ENCODE measurements at places on chromosomes 7 and 10.

- DNase-seq: no peak
Observed at GRCh38 chr10:59222788-59223187, 46.3 kb downstream of the PHYHIPL start.

- no peak for DNase-seq
Observed at GRCh38 chr7:111823826-111824225, 261.5 kb upstream of the IMMP2L start.

GRCh38 chr10:88791924-88792323, 10.6 kb upstream of the LIPM start:
- no peak for DNase-seq

- DNase-seq: no peak
Observed at GRCh38 chr7:148687555-148687954, 11.1 kb upstream of the CUL1 start.

- no peak for DNase-seq
Observed at GRCh38 chr7:1357601-1358271, 101.5 kb downstream of the MICALL2 start.

DNA sequence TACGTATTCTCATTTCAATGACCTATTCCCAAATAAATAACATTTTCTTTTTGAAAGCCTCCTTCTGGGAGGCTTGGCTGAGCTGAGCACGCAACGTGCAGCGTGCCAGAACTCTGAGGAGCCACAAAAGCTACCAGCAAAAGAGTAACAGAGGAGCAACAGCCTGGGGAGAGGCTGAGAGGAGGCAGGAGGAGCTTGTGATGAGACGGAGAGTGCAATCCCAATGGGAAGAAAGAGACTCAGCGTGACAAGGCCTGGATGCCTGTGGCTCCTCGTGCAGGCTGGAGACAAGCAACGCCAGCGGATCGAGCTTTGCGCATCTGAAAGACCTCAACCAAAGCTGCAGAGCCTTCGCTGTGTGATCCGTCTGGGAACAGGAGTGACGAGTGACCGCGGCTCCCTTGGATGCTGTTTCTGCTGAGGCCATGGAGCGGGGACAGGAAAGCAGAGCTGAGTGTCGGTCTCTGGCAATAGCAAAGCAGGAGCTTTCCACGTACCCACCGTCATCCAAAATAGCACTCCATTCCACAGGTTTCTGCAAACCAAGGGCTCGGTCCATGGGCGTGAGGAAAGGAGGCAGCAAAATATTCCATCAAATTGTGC, 171.7 kb upstream of the PFKP start:
- no peak for DNase-seq

DNA sequence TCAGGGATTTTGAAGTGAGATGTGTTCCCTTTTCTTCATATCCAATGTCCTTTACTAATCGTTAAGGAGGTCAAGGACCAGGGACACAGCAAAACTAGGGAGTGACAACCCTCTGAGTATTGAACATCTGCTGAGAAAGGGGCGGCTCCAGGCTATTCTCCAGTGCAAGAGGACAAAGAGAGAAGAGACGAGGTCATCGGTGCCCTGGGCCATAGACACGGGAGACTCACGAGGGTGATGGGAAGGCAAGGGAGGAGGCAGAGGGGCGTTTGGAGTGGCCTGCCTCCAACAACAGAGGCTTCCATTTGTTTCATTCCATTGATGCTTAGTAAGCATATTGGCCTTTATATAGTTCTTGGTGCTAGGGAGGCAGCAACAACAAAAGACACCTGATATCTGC, 268.4 kb downstream of the CXCL12 start:
- no peak for DNase-seq

- DNase-seq: no peak
Observed at GRCh38 chr10:84008878-84009277, 130.4 kb upstream of the GHITM start.

GRCh38 chr7:84654273-84654672, 459.7 kb upstream of the SEMA3A start:
- DNase-seq: no peak
